CD4-positive, alpha-beta T cell treated with Interleukin-15 for 4 hours (primary cell): ENCODE measurements at places on chromosomes 13 and 19.

DNA sequence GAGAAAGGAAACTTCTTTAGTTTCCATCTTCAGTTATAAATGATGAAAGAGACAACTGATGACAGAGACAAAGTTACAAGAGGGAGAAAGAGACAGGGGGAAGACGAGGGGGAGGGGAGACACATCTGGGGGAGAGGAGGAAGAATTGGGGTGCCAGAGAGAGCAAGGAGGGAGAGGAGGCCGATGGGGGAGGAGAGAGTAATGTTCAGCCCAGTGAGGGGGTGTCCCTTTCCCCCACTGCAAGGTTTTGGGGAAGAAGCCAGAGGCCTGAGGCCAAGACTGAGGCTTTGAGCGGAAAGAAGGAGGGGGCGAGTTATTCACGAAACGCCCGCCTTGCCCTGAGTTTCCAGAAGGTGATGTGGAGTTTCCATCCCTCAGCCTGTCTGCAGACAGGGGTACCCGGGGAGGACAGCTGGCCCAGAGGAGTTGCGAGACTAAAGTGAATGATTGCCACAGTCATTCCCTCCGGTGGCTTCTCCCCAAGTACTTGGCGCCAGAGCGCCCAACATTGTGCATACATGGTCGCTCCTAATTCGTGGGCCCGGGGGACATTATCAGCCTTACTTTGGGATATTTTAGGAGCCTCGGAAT, 558 bp upstream of the PPAN start:
- DNase-seq = peak; percentile 53

DNA sequence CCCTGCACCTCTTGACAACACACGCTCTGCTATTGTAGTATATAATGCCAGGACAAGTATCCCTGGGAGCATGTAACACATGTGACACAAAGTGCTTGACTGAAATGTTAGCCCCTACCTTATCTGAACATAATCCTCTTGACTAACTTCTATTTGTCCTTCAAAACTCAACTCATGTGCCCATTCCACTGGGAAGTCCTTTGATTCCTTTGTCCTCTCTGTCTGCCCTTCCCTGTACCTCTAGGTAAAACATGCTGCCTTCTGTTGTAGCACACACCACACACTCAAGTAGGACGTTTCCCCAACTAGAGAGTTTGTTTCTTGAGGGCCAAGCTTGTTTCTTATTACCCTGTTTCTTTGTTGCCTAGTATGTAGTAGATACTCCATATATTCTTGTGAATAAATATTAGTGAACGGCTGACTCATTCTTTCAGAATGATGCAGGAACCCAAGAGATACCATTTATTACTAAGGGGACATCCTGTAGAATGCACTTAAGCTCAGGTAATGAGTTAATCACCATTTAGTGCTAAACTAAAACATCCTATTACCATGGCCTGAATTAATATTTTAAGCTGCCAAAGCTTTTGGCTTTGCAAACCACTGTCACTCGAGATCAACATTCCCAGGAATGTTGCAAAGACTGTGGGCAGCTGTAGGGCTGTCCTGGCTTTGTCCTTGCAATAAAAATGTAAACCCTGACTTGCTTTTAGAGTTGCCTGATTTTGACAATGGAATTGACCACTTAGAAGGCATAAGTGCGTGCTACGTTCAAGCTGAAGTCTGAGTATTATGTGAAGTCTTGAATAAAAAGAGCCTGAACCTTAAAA, 313.4 kb downstream of the COG6 start:
- no peak for DNase-seq

DNA sequence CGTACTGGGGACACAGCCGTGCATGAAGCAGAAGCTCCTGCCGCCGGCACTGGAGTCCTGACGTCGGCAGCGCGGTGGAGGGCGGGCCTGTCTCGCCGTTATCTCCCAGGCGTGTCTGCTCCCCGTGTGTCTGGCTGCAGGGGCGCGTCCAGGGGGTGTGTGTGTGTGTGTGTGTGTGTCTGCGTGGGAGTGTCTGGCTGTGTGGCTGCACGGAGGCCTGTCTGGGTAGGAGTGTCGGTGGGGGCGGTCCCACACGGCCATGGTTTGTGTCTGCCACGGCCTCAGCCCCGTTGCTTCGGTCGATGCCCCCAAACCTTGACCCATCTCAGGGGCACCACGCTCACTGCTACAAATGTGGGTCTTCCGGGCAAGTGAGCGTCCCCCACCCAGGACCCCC, 18.3 kb downstream of the ARID3A start:
- DNase-seq = no peak

DNA sequence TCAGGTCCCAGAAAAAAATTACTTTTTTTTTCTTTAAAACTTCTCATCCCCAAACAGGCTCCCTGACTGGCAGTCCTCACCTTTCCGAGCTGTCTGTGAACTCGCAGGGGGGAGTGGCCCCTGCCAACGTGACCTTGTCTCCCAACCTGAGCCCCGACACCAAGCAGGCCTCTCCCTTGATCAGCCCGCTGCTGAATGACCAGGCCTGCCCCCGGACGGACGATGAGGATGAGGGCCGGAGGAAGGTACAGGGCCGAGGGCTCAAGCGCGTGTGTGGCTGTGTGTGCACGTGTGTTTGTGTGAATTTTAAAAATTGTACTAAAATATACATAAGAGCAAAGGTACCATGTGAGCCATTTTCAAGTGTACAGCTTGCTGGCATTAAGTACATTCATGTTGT, 167.6 kb downstream of the STK24 start:
- DNase-seq = no peak

- DNase-seq = no peak
Observed at GRCh38 chr19:5881543-5882299, 11.4 kb upstream of the FUT5 start.

GRCh38 chr19:8505680-8506401, 3.4 kb upstream of the PRAM1 start:
- peak; percentile 63 for DNase-seq

DNA sequence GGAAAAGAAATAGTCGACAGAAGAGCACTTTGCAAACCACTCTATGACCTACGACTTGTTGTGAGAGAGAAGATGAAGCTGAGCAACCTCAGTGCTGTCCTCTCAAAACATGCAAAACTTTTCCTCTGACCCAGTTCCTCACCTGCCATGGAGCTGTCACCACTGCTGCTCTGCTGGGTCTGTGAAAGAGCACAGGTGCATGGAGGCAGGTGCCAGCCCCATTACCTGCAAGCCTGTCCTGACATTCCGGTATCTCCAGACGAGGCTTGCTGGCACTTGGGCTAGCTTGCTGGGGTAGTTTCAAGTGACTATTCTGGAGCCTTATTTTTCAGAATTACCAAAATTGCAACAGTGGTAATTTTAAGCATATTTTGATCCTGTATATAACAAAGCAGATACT, 49.5 kb upstream of the RFXAP start:
- no peak for DNase-seq

GRCh38 chr13:113837560-113838355, 26.1 kb downstream of the GAS6 start:
- DNase-seq = no peak

DNA sequence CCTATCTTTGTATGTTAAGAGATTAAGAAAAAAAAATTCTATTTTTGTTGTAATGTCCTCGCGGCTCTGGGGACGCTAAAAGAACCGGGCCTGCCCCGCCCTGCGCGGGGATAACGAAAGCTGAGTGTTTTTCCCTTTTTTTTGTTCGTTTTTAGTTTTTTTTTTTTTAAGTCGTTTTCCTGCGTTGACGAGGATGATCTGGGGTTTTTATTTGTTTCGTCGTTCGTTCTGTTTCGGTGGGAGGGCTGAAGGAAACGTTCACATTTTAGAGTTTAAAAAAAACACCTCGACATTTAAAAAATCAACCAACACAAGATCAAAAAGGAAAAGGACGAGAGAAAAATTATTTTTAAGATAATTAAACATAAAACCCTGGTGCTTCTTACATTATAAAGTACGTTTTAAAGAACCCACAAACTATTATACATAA, 5.6 kb downstream of the LYL1 start:
- DNase-seq = no peak

DNA sequence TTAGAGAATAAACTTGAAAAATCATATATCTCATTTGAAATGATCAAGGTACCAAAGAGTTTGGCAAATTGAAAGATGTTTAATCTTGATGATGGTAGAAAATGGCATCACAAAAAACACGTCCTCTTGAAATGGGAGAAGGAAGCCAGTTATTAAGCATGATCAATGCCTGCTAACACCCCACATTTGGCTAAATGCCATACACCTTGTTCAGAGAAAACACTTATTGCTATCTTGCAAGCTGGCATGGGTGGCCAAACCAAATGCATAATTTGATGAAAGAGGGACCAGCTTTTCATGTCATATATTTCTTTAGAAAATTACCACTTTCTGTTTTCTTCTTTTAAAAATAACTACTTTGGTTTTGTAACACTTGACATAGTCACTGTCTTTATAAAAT, 141.3 kb downstream of the ZAR1L start:
- DNase-seq = no peak

DNA sequence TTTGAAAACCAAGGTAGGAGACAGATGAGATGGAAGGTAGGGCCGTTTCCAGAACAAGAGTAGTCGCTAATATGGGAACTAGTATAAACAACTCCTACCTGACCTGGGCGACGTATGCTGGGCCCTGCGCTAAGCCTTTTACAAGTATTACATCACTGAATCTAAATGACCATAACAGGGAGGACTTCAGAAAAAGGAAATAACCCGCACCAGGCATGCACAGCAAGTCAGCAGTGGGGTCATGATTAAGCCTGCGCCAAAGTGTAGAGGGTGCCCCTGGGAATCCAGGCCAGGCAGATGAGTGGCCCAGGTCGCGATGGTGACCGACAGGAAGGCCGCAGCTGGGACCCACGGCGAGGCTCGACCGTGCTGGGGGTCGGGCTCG, 613 bp downstream of the ATP13A1 start:
- DNase-seq = no peak

- DNase-seq = no peak
Observed at GRCh38 chr13:50453188-50453587, 390.3 kb downstream of the DLEU7 start.

DNA sequence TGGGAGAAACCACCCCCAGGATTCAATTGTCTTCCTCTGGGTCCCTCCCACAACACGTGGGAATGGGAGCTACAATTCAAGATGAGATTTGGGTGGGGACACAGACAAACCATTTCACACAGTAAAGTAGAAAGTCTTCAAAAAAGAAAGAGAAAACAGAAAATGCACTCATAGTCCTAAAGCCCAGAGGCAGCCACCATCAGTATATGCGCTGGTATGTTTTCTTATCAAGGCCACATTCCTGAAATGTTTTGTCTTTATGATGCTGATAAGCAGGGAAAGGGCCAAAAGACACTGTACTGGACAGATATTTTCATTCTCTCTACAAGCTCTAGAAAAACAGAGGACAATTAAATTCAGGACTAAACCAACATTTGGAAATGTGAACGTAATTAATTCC, 375.8 kb upstream of the TSHZ3 start:
- DNase-seq = no peak

DNA sequence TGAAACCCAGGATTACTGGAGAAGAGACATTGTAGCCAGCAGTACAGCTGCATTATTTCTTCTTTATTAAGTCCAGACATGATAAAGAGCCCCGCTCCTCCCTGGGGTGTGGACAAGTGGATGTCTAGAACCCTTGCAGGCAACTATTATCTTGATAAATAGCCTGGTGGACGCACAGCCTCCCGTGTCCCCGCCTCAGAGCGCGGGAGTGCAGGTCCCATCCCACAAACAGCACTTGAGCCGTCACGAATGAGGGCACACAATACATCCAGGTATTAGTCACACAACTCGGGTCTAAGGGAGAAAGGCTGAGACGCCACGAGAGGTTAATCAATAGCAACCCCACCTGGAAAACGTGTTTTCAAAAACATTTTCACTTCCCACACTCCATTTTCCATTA, 213.2 kb upstream of the SOX1 start:
- no peak for DNase-seq

GRCh38 chr13:112723771-112724170, 33.9 kb downstream of the ATP11A start:
- no peak for DNase-seq

DNA sequence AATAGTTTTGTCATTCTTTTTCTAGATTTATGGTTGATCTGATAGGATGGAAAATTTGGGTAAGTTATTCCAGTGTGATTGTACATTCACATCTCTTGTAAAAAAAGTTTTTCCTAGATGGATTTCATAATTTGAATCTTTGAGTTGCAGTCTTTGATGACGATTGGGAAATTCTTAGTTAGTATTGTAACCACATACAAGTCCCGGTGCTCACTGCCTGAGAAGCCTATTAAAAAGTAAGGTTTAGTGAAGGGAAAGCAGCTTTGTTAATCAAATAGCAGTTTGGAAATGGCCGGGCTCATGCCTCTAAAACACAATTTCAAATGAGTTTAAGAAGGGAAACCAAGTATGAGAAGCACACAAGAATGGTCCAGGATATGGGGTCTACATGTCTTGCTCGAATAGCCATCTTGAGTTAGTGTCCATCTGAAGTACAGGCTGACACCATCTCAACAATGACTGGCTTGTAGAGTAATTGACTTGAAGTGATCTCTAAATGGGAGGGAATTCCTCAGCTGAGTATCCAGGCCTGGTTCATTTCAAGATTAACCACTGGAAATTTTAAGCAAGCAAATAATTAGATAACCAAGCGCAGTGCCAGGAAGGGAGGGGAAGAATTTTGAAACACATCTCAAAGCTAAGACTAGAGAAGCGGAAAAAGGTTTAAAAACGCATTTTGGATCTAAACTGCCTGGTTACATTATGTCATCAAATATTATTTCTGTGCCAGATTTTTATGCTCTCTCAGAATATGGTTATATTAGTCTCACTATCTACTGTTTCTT, 1145.6 kb upstream of the MIR17HG start:
- DNase-seq = no peak

GRCh38 chr19:6732803-6733337, 4.5 kb downstream of the GPR108 start:
- no peak for DNase-seq

DNA sequence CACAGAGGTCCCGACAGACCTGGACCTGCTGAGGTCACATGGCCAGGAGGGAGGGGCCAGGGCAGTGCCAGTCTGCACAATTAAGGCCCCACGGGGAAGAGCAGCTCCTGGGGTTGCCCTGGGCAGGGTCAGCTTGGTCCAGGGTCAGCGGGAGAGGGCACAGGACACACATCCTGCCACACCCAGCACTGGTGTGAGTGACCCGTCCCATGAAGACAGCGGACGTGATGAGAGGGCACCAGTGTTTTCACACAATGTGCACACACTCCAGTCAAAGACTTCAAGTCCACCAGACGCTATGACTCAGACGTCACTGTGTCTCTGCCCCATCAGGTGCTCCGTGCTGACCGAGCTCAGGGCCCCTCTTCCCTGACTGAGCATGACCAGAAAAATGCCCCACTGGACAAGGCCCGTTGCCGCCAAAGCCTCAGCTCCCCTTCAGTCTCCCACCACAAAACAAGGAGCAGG, 4.2 kb downstream of the TMEM259 start:
- no peak for DNase-seq
